AG04449 (cell line): ENCODE measurements at places on chromosomes 13 and 19.

DNA sequence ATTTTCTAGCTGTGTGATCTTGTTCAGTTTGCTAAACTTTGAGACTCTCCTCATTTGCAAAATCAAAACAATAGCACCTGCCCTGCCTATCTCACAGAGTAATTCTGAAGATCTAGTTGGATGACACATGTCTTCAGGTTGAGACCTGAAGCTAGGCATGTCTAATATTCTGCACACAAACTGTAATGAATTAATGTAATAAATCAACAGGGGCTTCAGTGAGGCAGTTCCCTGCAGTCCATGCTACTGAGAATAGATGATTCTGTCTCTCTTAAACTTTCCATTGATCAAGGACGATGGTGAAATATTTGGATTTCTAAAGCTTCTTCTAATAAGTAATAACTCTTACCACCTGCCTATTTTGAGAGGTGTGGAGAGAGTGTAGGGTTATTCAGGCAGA is 268.1 kb upstream of the TMTC4 start:
- DNase-seq: no peak

DNA sequence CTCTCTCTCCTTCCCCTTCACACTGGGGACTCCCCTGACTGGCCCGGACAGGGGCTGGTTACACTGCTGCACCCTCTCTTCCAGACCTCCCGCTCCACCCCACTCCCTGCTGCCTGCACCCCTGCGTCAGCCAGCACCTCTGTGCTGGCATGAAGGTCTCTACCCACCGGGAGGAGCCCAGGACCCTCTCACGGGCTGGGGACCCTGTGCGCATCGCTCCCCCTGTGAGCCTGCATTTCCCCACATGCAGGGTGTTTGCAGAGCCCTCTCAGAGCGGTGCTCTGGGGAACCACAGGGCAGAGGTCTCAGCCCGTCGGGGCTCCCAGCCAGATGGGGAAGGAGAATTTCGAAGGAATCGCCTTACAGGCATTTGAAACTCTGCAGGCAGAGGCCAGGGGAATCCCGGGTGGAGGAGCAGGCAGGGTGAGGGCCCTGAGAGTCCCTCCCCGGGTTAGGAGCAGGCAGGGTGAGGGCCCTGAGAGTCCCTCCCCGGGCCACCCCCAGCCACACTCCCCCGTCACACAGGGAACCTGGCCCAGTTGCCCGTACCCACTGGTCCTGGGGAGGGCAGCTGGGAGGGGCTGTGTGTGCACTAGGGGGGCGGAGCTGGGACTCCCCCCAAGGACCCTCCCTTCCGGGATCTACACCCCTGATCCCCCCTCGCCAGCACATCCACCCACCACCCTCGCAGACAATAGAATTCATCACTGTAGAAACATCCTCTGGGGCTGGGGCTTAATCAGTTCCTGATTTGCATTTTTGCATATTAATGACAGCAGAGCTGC is 16.3 kb upstream of the TCF3 start:
- no peak for DNase-seq

- DNase-seq: no peak
Measured at GRCh38 chr13:87878706-87879105, 207.5 kb downstream of the SLITRK5 start.

GRCh38 chr13:21232599-21232998 is 56.1 kb downstream of the MRPL57 start:
- DNase-seq: no peak

DNA sequence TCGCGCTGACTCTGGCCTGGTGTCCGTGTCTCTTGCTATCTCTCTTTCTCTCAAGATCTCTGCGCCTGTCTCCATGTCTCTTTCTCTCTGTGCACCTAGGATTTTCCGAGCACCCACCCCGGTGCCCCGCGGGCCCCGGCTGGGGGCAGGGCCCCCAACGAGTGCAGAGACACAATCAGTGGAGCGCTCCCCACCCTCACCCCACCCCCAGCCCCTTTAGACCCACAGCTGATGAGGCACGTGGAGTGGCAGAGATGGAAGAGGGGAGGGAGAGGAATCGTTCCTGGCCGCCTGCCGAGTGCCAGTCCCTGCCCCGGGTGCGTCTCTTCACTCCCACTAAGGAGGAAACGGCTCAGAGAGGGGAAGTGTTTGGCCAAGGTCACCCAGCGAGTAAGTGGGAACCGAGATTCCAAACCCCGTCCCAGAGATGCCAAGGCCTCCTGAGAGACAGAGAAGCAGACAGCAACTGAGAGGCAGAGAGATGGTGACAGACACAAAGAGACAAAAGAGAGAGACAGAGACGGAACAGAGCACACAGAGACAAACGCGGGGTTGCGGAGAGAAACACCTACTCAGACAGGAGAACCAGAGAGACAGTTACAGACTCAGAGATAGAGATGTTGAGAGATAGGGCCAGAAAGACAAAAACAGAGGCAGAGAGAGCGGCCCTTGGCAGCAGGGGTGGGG is 626 bp upstream of the BCL3 start:
- DNase-seq: no peak

- no peak for DNase-seq
Measured at GRCh38 chr13:104832231-104832630, 1703.2 kb downstream of the EFNB2 start.

DNA sequence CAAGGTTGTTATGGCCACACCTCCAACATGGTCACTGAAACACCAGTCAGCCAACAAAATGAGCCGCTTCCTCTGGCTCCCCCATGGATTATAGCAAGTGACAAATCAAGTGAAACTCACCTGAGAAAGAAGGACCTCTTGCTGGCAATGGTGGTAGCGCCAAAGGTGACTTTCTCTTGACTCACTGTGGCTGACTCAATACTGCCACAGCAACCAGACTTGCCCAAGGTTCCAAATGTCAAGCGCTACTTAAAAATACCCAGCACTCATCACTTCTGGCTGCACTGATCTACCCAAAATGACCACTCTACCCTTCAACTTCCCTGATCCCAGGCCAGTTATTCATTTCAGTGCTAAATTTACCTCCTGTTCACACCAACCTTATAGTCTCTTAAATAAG is 495.5 kb downstream of the FOXO1 start:
- DNase-seq: no peak

GRCh38 chr19:42474743-42475142 is 32.0 kb upstream of the CXCL17 start:
- no peak for DNase-seq

DNA sequence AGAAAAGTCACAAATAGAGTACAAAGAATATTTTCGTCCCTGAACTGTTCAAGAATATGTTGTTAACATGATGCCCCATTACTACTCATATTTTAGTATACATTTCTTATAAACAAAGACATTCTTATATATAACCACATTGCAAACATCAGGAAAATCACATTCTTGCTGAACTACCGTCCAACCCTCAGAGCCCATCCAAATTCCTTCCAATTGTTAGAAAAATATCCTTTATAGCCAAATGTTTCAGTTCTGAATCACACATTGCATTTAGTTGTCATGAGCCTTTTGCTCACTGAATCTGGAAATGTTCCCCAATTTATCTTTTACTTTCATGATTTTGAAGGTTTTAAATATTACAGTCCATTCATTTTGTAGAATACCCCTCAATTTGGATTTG is 467.8 kb upstream of the ARGLU1 start:
- DNase-seq: no peak
